Stimulated activated CD4-positive, alpha-beta T cell treated with anti-CD3 and anti-CD28 coated beads, TNF-alpha, amount 100 ng/mL, for 48 hours (primary cell): ENCODE measurements at places on chromosomes 12 and 14.
A peak's percentile ranks its signal among the peaks of the same experiment; 100 is the strongest.

DNA sequence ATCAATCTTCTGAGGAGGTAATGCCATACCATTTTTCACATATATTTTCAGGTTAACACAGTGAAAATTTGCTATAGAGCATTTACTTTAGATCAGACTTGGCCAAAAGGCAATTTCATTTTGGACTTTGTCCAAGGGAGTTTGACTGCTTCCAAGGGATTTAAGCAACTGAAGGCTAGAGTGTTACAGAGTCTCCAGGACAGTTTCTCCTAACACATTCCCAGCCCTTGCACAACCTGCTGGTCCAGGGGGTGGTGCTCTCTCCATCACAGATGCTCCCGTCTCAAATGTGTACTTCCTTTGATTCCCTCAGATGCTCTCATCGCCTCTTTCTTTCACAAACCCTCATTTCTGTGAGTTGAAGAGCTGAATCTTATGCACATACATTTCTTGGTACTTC, 143.1 kb downstream of the TPH2 start:
- no peak for DNase-seq

- no peak for DNase-seq
Observed at GRCh38 chr14:101037021-101037817, 133.7 kb upstream of the RTL1 start.

DNA sequence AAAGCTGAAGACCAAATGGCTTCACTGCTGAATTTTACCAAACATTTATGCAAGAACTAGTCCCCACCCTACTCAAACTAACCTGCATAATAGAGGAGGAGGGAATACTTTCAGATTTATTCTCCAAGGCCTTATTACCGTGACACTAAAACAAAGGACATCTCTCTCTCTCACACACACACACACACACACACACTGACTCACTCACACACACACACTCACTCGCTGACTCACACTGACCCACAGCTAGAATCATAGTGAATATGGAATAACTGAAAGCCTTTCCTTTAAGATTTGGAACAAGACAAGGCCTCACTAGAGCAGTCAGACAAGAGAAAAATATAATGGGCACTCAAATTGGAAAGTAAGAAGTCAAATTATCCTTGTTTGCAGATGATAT, 1014.1 kb downstream of the TMTC2 start:
- no peak for DNase-seq

DNA sequence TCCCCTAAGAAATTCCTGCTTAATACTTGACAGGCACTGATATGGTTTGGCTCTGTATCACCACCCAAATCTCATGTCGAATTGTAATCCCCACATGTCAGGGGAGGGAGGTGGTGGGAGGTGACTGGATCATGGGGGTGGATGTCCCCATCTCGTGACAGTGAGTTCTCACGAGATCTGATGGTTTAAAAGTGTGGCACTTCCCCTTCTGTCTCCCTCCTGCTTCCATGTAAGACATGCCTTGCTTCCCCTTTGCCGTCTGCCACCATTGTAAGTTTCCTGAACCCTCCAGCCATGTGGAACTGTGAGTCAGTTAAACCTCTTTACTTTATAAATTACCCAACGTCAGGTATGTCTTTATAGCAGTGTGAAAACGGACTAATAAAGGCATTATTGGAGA, 198.0 kb downstream of the FOXN3 start:
- DNase-seq: no peak

GRCh38 chr14:31935391-31935790, 141.7 kb upstream of the ARHGAP5 start:
- DNase-seq: no peak

GRCh38 chr12:121810234-121810817, 6.5 kb downstream of the SETD1B start:
- DNase-seq: no peak

DNA sequence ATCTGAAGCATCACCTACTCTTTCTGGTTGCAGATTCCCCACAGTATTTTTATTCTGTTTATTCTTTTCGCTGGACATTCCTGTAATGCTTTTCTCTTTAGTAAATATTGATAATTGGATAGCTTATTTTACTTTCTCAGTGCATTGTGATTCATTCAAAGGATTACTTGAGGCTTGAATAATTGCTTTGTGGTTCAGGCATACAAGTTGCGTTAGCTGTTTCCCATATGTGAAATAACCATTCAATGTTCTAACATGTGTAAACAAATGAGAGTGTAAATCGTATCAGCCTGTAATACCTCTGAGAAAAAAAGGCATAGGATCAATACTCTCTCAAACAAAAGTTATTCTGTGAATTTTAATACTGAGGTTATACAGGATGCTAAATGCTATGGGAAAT, 1004.2 kb upstream of the SEL1L start:
- no peak for DNase-seq

- no peak for DNase-seq
Observed at GRCh38 chr14:70045310-70045709, 143.4 kb downstream of the SLC8A3 start.

GRCh38 chr12:89353188-89353822, 1.0 kb upstream of the DUSP6 start:
- DNase-seq: no peak

- DNase-seq: no peak
Observed at GRCh38 chr12:54622463-54623183, 12.1 kb downstream of the LACRT start.

- DNase-seq: no peak
Observed at GRCh38 chr12:52526511-52526951, 6.3 kb upstream of the KRT5 start.

GRCh38 chr14:68554231-68554630, 238.6 kb downstream of the ZFP36L1 start:
- no peak for DNase-seq

- DNase-seq: no peak
Observed at GRCh38 chr14:68834816-68835215, 41.9 kb upstream of the ZFP36L1 start.

DNA sequence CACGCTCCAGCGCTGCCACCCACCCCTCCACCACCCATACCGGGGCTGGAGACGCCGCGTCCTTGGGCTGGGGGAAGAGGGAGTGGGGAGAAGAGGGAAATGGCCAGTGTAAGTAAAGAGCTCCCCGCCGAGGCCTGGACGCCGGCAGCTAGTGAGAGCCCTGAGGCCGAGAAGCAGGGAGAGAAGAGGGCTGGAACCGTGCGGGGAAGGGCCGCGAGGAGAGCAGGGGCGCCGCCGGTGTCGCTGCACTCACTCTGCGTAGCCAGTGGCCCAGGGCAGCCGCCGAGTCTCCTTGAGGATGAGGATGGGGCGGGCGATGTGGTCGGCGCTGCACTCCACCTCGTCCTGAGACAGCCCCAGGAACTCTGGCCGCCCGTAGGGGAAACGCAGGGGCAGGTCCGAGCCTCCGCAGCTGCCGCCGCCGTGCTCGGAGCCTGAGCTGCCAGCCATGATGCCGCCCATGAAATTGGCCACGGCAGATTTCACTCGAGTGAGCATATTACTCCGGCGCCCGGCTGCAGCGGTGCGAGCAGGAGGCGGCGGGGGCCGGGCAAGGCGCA, 631 bp downstream of the PPM1H start:
- DNase-seq: no peak

GRCh38 chr12:132222096-132222807, 78.0 kb downstream of the NOC4L start:
- DNase-seq: no peak

DNA sequence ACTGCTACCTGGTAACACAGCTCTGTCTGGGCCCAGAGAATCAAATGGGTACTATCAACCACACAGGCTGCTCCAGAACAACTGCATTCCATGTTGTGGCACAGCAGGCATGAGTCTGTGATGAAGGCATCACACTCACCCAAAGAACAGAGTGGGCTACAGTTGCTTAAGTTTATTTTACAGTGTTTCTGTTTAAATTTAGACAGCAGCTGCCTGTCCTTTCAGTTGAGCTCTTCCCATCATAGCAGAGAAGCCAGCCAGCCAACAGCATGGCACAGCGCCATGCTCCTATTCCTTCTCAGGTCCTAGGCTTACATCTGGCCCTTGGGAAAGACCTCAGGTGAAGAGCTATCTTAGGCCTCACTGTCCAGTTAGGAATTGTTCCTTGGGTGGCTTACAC, 147.0 kb upstream of the FRMD6 start:
- DNase-seq: no peak

GRCh38 chr14:100305324-100306100, 732 bp downstream of the SLC25A29 start:
- no peak for DNase-seq

- no peak for DNase-seq
Observed at GRCh38 chr14:104186575-104186974, 48.2 kb downstream of the KIF26A start.

- no peak for DNase-seq
Observed at GRCh38 chr12:119826661-119827445, 50.3 kb downstream of the CIT start.

GRCh38 chr12:67482751-67483661, 165.5 kb upstream of the DYRK2 start:
- peak; percentile 15 for DNase-seq

- no peak for DNase-seq
Observed at GRCh38 chr12:76560086-76560491, 518 bp upstream of the OSBPL8 start.

DNA sequence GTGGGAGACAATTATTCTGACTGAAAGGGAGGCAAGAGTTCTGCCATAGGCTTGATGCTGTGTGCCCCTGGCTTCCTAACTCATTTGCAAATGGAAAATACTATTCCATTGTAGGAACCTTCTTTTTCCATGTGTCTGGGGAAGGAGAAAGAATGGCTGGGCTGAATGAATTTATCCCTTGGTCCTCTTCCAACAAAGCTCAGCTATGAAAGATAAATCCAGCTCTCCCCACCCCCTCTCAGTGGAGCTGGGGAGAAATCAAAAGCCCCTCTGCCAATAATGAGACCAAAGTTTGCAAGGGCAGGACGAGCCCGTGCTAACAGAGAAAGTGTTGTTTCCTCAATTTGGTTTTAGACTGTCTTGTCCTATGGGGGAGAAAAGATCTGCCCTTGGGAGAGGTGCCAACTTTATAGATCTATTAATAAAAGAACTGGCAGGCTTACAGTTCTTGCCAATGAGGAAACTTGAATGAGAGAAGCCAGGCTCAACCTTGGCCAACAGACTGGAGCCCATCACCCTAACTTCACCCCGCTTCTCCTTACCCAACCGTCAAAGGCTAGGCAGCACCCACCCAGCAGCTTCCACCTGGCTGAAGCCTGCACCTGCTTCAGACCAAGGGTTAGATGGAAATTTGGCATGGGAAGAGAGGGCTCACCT, 8.9 kb upstream of the TCL1B start:
- DNase-seq: no peak

- no peak for DNase-seq
Observed at GRCh38 chr14:103480595-103480994, 42.0 kb downstream of the CKB start.

DNA sequence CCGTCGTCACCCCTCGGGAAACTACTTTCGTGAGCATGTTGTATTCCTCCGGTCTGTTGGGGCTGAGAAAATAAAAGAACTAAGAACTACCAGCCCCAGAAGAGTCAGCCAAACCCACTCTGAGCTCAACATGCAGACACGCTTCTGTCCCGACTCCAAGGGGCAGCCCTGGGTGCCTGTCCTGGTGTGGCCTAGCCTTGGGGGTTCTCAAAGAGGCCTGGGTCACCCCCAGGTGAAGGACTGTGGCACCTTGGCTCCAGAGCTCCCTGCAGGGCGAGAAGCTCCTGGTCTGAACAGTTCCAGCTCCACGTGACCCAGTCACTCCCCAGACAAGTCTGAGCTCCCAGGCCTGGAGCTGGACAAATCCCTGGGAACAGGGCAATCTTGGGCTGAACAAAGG, 87.0 kb downstream of the VWF start:
- DNase-seq: no peak

- DNase-seq: no peak
Observed at GRCh38 chr12:88922816-88923215, 342.5 kb upstream of the KITLG start.

DNA sequence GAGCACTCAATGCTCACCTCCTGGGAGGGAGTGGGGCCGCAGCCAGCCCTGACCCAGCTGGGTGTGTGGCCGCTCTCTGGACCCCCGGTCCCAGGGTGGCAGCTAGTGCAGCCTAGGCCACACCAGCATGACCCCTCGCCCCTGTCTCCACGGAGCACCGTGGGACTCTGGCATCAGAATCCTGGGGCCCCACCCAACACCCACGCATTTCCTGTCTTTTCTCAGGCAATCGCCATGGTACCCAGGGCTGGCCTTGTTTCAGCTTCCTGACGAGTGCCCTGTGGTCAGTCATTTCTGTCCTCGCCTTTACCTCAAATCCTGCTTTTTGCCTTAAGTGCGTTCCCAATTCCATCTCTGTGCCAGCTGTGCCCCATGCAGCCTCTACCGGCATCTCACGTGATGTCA, 15.9 kb downstream of the PACS2 start:
- DNase-seq: no peak

- no peak for DNase-seq
Observed at GRCh38 chr14:91935586-91935985, 11.9 kb downstream of the FBLN5 start.

DNA sequence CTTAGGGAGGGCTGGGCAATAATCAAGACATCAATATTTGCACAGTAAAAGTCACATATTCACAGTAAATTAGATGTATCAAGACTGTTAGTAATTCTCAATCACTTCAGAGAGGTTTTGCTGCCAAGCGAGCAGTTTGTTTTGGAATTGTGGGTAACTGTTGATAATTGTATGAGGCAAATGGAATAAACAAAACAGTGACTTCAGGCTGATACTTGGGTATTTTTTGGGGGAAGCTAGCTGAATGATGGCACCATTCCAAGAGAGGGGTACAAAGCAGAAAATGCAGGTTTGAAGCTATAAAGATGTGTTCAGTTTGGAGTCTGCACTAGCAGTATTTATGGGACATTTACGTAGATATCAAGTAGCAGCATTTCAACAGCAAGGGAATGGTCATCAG, 232.8 kb upstream of the ATP2B1 start:
- no peak for DNase-seq

DNA sequence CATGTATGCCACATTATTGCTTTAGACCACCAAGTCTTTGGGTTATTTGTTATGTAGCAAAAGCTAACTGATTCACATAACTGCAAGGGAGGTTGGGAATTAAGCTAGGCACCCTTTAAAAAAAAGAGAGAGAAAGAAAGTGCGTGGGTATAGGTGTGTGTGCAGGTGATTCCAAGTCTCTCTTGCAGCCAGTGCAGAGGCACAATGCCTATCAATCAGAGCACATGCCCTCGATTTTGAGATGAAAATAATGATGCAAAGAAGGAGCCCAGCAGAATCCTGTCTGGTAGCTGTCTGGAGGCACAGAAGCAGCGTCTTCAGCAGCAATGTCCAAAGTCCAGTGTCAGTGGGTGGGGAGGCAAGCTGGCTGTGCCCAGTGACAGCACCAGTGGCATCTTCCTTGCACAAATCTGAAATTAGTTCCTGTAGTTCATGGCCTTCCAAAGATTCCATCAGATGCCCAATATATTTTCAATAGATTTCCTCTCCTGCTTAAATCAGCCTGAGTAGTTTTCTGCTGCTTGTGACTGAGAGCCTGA, 62.4 kb upstream of the TBPL2 start:
- DNase-seq: no peak

GRCh38 chr14:66539034-66539433, 31.1 kb downstream of the GPHN start:
- peak; percentile 0 for DNase-seq
